ENCODE measurements at places on chromosomes 4 and X. TPM values are rescaled to one million over a fixed set of nuclear protein-coding genes. Genes with fewer than 3 reads are reported as not detected.
A peak's percentile ranks its signal among the peaks of the same experiment; 100 is the strongest.

GRCh38 chrX:38052096-38052495 is 45.7 kb downstream of the SYTL5 start:
- DNase-seq, result no peak

- no peak for DNase-seq
Measured at GRCh38 chrX:119190831-119191230, 45.3 kb upstream of the PGRMC1 start.

USP17L5 gene
- not detected for total RNA-seq

DNA sequence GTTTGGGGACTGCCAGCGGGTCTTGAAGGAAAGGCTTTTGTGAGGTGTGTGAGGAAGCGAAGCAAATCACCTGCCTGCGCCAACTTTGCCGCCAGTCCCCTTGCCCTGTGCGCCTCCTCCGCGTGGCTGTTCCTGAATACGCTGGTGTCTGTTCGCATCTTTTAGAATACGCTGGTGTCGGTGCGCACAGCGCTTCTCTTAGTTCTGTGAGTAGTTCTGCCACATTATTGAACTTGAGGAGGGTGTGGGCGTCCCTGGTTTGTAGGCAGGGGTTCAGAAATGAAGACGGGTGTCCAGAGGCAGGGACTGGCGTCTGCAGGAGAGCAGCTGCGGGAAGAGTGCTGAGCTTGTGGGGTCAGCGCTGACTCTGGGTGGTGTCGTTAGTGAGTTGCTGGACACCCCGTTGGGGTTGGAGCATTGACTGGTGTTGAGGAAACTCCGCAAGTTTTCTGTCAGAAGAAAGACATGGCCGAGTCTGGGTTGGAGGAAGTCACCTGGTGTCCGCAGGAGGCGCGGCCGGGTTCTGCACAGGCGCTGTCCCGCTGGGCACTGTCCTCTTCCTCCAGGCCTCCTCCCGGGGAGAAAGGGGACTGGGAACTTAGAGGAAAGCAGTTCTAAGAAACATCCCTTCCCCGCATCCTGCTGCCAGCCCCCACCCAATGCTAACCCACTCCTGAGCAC is 930 bp downstream of the ZNF718 start:
- DNase-seq, result peak; percentile 9

TMEM184C gene
- total RNA-seq, result 22.7 TPM

- no peak for DNase-seq
Measured at GRCh38 chrX:57211906-57212305, 74.6 kb upstream of the FAAH2 start.

DNA sequence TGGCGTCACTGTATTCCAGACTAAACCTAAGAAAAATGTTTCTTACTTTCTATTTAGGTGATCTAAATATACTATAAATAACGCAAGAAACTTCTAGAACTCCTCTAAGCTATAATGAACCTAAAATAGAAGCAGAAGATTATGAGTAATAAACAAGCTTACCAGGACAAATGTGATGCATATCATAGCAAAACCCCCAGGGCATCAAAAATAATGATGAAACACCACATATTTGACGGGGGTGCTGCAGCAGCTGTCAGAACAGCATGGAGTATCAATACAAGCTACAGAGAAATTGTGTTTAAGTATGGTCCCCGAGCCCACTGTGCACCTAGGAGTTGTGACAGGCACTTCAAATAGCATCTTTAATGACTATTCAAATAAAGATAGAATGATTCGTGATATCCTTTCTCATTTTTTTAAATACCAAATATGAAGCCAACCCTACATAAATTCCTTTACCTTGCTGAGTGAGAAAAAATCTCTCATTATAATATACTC is 337.3 kb downstream of the CENPC start:
- DNase-seq, result no peak

PLP1 gene
- not detected for total RNA-seq

- no peak for DNase-seq
Measured at GRCh38 chr4:182846036-182846435, 71.2 kb downstream of the DCTD start.

- DNase-seq, result no peak
Measured at GRCh38 chrX:9235722-9236121, 201.8 kb upstream of the FAM9B start.

NRK gene
- not detected for total RNA-seq

DNA sequence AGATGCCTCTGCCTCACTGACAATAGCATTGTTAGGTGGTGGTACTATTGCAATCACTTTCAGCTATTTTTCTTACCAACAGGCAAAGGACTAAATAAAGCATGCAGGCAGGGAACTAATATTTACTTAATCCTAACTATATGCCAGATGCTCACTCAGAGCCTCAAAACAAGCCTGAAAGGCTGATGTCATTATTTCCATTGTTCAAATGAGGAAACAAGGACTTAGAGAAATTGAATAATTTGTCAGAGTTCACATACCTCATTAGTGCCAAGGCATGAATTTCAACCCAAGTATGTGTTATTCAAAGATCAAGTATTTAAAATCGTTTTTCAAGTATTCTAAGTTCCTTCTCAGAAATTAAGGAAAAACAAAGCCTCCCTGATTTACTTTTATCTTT is 374.9 kb upstream of the TECRL start:
- DNase-seq, result no peak

MAGEA4 gene
- total RNA-seq, result not detected

- DNase-seq, result no peak
Measured at GRCh38 chrX:106972896-106973295, 27.1 kb downstream of the MORC4 start.

MTHFD2L gene
- 8.9 TPM for total RNA-seq

GEMIN8 gene
- 17.7 TPM for total RNA-seq

- no peak for DNase-seq
Measured at GRCh38 chr4:27117453-27117852, 256.8 kb downstream of the STIM2 start.

DCAF8L2 gene
- not detected for total RNA-seq

PCDH10 gene
- total RNA-seq, result not detected

GRCh38 chr4:40916880-40917279 is 167.1 kb downstream of the NSUN7 start:
- no peak for DNase-seq

PPEF1 gene
- total RNA-seq, result not detected

DNA sequence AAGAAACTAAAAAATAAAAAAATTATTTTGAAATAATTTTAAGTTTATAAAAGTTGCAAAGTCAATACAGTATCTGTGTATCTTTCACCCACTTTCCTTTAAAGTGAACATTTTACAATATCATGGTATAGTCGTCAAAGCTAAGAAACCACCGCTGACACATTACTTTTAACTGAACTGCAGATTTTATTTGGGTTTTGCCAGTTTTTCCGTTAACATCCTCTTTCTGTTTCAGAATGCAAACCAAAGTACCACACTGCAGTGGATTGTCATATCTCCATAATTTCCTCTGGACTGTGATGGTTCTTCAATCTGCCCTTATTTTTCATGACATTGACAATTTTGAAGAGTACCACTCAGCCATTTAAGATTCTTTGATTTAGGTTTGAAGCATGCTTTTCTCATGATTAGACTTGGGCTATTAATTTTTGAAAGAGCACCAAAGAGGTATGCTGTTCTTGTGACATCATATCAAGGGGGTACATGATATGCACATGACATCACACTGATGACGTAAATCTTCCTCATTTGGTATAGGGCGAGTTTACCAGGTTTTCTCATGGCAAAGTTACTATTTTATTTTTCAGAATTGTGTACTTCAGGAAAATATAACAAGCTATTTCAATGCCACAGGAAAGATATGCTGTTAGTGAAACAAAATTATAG is 3.6 kb upstream of the CXCL1 start:
- no peak for DNase-seq

DNA sequence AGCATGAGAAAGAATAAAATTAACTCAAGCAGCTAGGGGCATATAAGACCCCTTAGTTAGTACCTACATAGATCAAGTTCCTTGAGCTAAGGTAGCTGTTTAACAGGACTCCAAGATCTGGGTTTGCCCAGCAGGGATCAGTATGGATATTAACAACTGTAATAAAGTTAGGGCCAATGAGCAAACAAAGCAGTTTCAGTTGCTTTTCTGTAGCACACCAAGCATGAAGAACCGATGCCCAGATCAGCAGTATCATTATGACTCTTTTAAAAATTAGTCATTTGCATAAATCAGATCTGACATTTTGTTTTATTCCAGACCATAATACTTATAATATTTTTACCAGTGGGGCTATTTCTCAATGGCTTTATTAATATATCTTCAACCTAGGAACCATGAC is 80.9 kb downstream of the C4orf33 start:
- DNase-seq, result no peak

DNA sequence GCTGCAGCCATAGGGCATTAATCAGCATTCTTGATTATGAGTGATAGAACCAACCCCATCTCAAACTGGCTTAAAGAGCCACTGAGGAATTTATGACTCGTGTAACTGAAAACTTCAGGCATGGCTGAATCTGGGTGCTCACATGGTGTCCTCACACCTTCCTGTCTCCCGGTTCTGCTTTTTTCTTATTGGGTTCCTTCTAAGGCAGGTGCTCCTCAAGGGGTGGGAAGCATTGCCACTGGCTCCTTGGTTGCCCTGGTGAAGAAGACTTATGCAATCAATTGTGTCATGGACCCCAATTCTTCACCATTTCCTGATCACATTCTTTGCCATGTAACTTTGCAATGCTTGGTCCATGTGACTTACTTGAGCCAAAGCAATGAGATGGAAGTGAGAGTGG is 4.3 kb upstream of the ZCCHC4 start:
- no peak for DNase-seq

- DNase-seq, result no peak
Measured at GRCh38 chr4:182538031-182538430, 294.8 kb downstream of the TENM3 start.

- DNase-seq, result no peak
Measured at GRCh38 chr4:88793475-88793874, 95.8 kb upstream of the NAP1L5 start.

DNA sequence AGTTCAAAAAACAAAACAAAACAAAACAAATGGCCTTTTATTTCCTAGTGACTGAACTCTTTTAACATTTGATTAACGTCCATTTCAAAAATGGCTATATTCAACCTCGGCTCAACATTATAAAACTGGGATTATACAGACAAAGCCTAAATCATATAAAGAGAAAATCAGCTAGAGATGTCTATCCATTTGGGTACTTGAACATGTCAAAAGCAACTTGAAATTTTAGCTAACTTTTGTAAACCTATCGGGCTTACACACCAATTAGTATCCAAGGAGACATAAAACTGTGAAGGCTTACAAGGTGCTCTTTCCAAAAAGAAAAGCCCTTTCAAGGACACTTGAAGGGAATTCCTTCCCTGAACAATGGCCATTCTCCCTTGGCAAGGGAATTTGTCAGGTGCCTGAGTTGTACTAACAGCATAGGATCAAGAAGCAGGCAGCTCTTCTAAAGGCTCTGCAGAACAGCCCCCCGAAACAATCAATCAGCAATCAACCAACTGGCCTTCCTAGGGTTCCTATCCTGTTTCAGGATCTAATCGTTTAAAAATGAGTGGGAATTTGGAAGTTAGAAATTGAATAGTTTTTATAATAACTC is 633.7 kb upstream of the HTR2C start:
- DNase-seq, result no peak

DNA sequence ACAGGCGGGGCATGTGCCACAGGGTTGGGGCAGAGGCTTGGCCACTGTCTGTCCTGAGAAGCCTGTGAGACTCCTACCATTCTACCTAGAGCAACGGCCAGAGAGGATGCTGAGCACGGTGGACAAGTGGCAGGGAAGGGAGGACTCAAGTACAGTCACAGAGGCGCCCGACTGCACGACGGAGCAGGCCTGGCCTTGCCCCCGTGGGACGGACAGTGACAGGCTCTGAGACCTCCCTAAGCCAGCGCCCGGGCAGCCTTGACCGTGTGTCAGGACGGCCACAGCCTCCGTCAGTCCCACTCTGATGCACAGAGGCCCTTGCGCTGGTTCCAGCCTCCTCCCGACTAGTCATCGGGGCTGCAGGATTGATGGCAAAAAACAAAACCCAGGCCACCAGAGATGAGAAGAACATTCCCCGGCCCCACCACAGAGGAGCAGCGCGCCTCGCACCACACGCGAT is 36.7 kb upstream of the MXD4 start:
- DNase-seq, result no peak

MUC7 gene
- total RNA-seq, result not detected

DNA sequence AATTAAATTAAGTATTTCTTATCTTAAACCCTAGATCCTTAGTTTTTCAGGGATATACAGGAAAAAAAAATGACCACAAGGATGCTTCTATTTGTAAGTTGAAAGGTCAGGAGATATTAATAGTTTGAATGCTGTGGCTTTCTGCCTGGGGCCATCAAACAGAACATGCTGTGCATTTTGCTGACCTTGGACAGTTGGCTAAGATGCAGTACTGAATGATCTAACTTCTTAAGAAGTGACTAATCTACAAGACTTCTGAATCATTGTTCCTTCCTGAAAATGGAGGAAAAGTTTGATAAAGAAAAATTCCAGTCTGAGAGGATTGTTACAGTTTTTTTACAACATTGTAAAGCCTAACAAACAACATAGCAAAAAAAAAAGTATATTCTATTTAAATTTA is 237.8 kb upstream of the JADE1 start:
- DNase-seq, result no peak

C1GALT1C1 gene
- total RNA-seq, result 23.7 TPM

TMEM47 gene
- total RNA-seq, result not detected

CD40LG gene
- 261 TPM for total RNA-seq

GRCh38 chr4:181688432-181688831 is 554.8 kb upstream of the TENM3 start:
- no peak for DNase-seq

- no peak for DNase-seq
Measured at GRCh38 chr4:99790796-99791617, 25.6 kb upstream of the DAPP1 start.
